ENCODE measurements at places on chromosomes 4 and X. TPM values are rescaled to one million over a fixed set of nuclear protein-coding genes. Genes with fewer than 3 reads are reported as not detected.

DNA sequence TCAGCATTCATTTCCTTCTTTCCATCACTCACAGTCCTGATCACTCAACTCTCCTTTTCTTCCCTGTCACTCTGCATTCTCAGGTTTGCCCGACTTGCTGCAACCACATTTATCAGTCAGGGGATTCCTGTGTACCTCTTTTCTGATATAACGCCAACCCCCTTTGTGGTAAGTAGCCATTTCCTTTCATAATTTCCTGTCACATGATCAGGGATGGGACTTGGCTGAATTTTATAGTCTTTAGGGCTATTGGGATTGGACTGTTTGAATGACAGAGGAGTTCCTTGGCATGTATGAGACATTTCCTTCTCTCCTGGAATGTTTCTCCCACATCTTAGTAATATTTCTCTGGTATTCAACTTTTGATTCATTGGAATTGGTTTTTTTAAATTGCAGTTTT lies 11.0 kb downstream of the PGM2 start:
- peak; percentile 43 for DNase-seq

- peak; percentile 61 for DNase-seq
Measured at GRCh38 chr4:19675172-19675811, 576.4 kb upstream of the SLIT2 start.

DNA sequence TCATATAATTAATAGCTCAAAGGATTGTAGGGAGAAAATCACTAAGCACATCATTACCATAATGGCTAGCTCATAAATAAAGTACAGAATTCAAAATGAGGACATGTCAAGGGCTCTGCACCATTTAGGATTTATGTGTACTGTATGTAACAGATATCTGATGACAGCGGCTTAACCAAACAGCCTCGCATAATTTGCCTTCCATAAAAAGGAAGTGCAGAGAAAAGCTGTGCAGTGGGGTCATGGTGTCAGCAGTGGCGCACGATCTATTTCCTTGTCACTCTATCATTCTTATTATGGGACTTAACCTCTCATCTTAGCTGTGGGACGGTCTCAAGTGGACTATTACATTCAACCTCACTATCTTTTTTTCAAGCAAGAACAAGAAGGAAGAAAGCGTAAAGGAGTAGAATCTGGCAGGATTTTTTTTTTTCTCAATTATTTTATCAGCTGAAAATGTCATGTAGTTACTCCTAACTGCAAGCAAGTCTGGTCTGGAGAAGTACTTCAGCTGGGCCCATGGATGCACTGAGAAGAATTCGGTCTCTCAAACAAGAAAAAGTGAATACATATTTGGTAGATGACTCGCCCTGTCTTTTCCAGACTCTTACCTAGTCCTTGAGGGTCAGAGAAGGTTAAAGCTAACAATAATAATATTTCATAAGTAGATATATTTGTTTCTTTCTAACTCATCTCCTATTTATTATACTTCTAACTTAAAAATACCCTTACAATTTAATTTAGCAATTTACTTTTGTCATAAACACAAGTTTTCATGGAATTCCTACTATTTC lies 94.6 kb downstream of the COX18 start:
- DNase-seq, result peak; percentile 43

- DNase-seq, result peak; percentile 74
Measured at GRCh38 chr4:118967393-118967792, 78.7 kb downstream of the SYNPO2 start.

DNA sequence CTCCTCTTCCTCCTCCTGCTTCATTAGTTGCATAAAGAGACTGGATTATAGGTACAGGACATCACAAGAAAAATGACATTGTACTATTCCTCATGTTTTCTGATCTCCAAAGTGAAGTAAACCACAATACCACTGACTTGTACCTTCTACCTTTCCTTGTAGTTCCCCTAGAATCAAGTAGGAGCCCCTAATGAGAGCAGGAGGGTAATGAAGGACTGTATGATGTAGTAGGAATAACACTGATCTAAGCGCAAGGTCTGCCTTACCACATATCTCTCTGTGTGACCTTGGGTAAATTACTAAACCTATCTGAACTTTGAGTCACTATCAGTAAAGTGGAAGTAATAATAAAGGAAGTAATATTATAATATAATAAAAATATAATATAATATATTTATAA lies 3.6 kb downstream of the VSIG4 start:
- DNase-seq, result no peak

DNA sequence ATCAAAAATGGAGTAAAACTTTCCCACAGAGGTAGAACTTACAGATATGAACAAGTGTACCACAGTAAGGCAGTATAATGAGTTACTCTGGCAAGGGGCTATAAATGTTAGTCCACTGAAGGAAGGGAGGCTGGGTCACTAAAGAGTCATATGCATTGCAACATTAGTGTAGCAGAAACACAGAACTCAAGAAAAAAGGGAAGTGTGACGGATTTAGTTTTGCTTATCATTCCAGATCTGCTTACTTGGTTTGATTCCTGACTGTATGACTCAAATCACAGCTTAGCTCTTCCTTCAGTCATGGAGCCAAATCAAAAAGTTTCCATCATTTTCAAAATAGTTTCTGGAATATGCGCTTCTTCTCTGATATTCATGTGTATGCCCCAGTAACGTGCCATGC lies 148.7 kb downstream of the FSTL5 start:
- no peak for DNase-seq

Gene XAGE1A
- not detected for total RNA-seq

Gene CXCL9
- total RNA-seq, result not detected

Gene GPR143
- total RNA-seq, result not detected

Gene PDGFRA
- 275 TPM for total RNA-seq

Gene NHSL2
- total RNA-seq, result 3.2 TPM

Gene GAGE12E
- not detected for total RNA-seq

Data from GM23248 (cell line).